ENCODE measurements at places on chromosomes 12 and 14.

- DNase-seq: no peak
Observed at GRCh38 chr12:32382226-32382625, 17.1 kb upstream of the FGD4 start.

- DNase-seq: no peak
Observed at GRCh38 chr14:20680843-20681347, 3.5 kb upstream of the RNASE4 start.

- DNase-seq: no peak
Observed at GRCh38 chr12:72094490-72094889, 155.8 kb downstream of the TPH2 start.

DNA sequence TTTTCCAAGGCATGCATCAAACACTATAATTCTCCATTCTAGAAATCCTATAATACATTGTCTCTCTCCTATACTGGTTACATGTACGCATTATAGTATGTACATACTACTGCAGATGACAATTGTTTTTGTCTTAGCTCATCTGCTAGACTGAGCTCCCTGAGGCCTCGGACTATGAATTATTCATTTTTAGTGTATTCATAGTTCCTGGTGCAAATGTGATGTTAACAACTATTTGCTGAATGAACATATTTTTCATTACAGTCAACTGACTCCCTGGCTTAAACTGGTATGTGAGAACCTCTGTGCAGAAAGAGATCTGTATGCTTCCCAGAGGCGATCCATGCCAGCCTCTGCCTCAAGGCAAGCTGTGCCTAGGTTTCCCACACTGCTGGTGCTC, 91.8 kb upstream of the PARP11 start:
- no peak for DNase-seq

- DNase-seq: no peak
Observed at GRCh38 chr14:69922198-69922597, 43.0 kb downstream of the SMOC1 start.

DNA sequence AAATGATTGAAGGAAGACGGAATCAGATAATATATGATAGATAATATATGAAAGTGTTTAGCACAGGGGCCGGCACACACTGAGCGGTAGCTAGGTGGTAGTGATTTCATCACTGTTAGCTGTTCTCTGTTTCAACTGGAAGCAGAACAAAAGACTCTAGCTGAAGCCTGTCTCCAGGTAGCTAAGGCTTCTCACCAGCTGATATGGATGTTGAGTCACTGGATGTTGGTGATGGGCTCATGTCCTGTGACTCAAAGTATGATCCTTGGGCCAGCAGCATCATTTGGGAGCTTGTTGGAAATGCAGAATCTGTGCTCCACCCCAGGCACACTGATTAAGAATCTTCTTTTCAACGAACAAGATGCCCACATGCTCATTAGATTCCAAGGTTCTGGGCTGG, 21.7 kb upstream of the KCNA5 start:
- no peak for DNase-seq

- DNase-seq: no peak
Observed at GRCh38 chr12:54030889-54031471, 1.9 kb upstream of the HOXC5 start.

DNA sequence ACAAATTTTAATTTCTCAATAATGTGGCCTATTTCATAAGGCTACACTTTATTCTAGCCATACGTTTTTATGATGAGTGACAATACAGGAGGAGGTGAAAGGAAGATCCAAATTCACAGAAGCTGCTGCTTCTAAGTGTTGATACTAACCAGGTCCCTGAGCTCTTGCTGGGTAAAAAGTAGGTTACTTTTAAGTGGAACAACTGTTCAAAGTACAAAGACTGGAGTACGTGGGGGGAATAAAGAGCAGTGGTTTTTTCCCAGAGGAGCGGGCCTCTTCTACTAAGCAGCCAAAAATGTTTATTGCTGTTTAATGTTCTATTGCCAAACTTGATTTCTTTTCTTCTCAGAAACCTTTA, 301.8 kb downstream of the AEBP2 start:
- no peak for DNase-seq

GRCh38 chr14:34770901-34771300, 56.5 kb upstream of the CFL2 start:
- DNase-seq: no peak

DNA sequence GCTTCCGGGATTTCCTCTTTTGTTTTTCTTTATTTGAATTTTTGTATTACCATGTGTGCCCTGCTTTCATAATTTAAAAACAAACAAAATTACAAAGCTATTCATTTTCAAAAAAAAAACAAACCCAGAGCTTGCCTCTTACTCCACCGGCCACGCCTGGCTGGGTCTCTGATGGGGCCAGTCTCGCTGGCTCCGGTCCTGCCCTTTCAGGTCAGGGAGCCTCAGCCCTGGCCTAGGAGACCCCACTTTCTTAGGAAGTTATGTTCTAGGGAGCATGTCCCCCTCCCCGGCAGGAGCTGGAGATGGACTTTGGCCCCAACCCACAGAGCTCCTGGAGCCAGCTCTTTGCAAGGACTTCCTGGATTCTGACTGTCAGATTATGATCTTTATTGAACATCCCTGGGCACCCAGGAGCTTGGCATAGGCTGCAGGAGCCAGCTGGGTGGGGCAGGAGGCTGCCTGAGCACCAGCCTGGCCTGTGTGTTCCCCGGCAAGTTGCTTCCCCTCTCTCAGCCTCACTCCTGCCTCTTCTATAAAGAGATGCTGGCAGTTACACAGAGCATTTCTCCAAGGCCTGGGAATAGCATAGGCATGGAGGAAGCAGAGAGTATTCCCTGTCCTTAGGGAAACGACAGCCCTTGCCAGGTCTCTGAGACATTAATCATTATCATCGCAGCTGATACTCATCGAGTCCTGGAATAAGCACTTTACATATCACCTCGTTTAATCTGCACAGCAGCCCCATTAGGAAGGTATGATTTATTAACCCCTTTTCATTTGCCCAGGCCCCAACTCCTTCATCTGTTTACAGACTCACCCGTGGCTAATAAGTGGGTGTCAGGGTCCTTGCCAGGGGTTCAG, 3.5 kb downstream of the DEGS2 start:
- DNase-seq: no peak

- DNase-seq: no peak
Observed at GRCh38 chr14:33237115-33237740, 298.5 kb downstream of the NPAS3 start.

- DNase-seq: no peak
Observed at GRCh38 chr14:104076743-104077142, 8.8 kb upstream of the ASPG start.

- peak; percentile 28 for DNase-seq
Observed at GRCh38 chr12:104974626-104975290, 11.4 kb upstream of the NOPCHAP1 start.

- DNase-seq: peak; percentile 77
Observed at GRCh38 chr12:124480469-124481256, 86.7 kb downstream of the NCOR2 start.

GRCh38 chr12:56863789-56864188, 70.4 kb downstream of the SDR9C7 start:
- DNase-seq: no peak

DNA sequence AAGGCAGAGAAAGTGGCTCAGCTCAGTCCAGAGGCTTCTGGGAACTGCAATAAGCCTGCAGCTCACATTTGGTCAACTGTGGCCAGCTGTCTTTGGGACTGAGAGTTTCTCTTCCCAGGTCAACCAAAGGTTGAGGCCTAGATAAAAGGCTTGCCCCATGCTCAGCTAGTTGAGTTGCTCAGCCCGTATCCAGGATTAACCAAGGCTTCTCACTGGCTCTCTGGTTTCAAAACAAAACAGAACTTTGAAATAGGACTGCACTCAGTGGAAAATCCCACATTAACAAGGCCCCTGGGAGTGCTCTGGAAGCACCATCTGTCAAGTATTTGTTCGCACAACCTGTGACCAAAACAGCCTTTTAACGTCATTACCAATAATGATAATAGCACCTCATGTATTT, 40.3 kb upstream of the NUAK1 start:
- DNase-seq: no peak

DNA sequence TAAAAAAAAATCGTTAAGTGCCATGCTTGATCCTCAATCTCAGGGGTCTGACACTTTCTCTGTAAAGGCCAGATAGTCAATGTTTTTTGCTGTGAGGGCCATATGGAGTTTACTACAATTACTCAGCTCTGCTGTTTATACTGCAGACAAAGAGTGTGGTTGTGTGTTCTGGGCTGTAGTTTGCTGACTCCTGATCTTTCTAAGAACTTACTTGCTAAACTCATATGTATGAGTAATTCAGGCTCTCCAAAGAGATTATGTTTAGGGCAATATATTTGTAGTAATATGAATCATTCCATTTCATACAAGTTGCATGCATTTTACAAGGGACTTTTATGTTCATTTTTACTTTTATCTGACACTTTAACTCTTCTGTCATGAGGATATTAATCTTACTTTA, 188.2 kb downstream of the TMTC2 start:
- DNase-seq: no peak

GRCh38 chr12:1453810-1454209, 140.6 kb downstream of the FBXL14 start:
- DNase-seq: no peak

DNA sequence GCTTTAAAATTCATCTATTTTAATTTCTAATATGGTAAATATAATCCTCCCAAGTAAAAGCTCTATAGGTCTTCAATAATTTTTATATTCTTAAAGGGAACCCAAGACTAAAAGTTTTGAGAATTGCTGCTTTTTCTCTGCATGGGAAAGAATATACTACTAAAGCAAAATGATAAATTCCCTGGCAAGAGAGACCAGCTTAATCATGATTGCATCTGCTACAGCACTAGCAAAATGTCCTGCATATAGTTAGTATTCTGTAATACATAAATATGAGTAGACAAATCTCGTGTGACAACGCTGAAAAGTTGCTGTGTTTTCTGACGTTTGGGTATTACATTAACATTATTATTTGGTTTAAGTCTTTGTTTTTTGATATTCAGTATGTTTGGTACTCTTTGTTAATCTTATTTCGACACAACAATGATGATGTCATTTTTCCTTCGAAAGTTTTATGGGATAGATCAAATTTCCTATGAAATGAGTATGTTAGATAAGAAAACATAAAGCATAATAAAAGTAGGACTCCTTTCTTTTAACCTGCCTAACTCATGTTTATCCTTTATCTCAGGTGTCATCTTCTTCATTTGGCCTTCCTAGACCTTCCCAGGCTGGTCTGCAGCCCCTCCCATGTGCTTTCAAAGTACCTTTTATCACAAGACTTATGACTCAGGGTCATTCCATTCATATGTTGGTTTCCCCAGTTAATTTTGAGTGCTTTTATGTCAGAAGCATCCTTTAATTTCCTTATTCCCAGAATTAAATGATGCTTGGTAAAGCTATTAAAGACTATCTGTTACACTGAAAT, 321.9 kb downstream of the RAD51B start:
- DNase-seq: no peak

DNA sequence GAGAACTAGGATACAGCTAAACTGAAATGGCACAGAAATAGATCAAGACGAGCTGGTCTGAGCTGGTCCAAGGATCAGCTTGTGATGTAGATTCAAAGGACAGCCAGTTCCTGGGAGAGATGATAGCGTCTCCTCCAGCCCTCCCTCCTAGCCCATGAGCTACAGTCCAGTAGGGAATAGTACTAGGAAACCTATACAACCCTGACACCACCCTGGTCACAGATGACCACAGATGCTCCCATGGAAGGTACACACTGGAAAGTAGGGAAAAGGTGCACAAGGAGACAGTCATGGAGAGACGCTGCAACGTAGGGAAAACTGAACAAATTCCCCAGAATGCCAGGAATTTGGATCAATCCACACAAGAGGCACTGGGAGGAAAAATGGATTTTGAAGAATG, 6.9 kb downstream of the GCH1 start:
- DNase-seq: no peak

All from GM18507 (cell line).